ENCODE measurements at places on chromosomes 1 and 21. TPM values are rescaled to one million over a fixed set of nuclear protein-coding genes. Genes with fewer than 3 reads are reported as not detected.

Gene SDCCAG8
- 22.5 TPM for total RNA-seq

GRCh38 chr1:41032147-41032546 lies 10.6 kb upstream of the SLFNL1 start:
- DNase-seq, result no peak

- no peak for DNase-seq
These were observed 19.5 kb upstream of the SELENON start for GRCh38 chr1:25780318-25781129.

Gene IVL
- not detected for total RNA-seq

Gene SERTAD4
- 5.2 TPM for total RNA-seq

Gene POTED
- not detected for total RNA-seq

Gene CGN
- 2.0 TPM for total RNA-seq

Data from left cardiac atrium (tissue), 4 donors.